ENCODE measurements at places on chromosomes 11 and 22.
A peak's percentile ranks its signal among the peaks of the same experiment; 100 is the strongest.

DNA sequence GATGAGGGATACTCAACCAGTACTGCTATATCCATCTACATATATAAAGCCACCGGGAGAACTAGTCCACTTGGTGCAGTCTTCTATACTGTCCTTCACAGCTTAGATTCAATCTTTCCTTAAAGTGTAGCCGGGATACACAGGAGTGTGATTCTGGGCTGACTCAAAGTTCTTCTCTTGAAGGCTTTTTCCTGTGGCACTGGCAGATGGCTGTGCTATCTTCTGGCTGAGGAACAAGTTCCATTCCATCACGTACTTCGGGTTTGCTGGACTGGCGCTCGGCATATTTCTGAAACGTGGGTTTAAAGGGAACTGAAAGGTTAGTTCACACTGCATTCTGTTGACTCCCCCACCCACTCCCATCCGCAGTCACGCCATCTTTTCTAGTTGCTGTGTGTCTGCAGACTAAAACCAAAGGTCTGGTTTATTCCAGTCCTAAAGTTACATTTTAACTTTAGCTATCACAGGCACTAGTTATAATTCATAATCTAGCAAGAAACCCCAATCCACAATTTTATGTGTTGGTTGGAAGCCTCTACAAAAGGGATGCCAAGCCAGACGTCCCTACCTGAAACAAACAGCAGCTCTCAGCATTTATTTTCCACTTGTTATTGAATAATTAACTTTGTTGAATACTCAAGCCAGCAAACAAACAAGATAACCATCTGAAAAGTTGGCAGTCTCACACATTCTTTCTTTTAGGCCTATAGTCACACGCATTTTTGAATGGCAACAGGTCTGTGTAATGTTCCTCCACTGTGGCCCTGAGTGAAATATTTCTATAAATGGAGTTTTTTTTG is 7.5 kb upstream of the C11orf65 start:
- no peak for DNase-seq

DNA sequence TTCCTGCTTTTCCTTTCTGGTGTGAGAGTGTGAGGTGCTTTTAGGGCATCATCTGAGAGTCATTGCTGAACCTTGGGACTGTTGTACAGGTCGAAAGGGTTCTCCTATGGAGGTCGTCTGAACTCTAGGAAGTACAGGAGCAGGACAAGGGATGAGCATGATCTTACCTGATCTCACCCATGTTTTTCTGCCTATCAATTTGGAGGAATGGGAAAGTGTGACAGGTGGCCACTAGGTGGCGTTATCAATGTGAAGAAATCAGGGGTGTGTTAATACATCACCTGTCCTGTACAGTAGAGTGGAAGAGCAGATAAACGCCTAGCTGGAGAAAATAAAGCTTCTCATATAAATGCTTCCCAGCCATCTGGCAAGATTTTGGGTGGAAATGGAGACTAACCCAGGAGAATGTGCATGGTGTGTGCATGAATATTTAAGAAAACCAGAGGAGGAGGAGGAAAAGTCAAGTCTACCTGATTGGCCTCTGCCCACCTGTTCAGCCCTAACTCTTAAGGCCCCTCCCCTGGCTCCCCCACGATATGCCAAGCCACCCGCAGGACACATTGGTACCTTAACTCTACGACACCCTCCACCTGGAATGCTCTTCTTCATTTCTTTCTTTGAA is 72.0 kb upstream of the NARS2 start:
- peak; percentile 62 for DNase-seq

DNA sequence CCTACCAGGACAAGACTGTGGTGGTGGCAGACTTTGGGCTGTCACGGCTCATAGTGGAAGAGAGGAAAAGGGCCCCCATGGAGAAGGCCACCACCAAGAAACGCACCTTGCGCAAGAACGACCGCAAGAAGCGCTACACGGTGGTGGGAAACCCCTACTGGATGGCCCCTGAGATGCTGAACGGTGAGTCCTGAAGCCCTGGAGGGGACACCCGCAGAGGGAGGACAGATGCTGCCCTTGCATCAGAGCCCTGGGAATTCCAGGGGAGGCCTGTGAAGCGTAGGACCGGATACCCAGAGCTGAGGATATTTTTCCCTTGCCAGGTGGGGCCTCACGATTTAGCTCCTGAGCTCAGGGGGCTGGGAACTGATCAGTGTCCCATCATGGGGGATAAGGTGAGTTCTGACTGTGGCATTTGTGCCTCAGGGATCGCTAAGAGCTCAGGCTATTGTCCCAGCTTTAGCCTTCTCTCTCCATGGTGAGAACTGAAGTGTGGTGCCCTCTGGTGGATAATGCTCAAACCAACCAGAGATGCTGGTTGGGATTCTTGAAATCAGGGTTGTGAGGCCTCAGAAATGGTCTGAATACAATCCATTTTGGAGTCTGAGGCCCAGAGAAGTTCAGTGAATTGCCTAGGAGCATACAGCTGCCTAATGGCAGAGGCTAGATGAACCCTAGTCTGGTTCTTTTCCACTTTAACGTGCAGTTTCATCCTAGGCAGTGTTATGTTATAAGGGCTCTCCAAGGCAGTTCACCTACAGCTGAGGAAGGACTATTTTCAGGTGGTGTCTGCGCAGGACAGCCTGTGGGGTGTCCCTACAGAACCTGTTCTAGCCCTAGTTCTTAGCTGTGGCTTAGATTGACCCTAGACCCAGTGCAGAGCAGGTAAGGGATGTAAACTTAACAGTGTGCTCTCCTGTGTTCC is 19.5 kb downstream of the PIK3IP1 start:
- peak; percentile 56 for DNase-seq

DNA sequence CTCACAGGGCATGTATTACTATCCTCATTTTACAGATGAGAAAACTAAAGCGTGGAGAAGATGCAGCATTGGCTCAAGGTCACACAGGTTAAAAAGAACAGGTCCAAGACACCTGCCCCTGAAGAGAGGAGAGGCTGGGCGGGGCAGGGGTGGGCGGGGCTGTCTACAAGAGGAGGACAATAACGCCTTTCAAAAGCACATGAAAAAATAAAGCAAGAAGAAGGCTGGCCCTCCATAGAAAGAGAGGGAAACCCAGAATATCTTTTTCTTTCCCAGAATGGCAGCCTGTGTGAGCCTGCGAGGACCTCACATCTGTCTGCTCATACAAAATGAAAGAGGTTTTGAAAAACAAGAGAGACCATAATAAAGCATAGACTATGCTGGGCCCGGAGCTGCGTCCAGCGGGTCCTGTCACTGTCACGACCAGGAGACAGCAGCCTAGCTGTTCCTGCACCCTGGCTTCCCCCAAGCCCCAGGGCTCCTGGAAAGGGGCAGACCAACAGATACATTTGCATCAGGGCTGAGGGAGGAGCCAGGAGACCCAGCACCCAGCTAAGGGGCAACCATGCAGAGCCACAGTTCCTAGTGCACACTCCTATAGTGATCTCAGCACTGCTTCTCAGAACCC is 61.6 kb downstream of the DSCAML1 start:
- DNase-seq = no peak

DNA sequence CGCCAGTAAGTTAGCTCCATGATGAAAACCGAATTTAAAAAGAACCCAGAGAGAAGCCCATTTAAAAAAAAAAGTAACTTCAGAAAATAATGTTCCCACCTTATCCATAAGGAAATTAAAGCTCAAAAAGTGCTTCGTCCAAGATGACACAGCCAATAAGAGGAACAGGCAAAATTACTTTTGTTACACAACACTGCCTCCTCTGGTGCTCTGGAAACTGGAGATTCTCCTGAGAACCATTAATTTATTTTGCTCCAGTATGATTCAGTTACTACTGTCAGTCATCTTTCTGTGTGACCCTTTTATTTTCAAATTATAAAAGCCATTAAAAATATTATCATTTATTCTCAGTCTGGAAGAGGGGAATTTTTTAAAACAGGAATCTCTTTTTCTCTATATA is 2.0 kb downstream of the IFT27 start:
- peak; percentile 14 for DNase-seq

DNA sequence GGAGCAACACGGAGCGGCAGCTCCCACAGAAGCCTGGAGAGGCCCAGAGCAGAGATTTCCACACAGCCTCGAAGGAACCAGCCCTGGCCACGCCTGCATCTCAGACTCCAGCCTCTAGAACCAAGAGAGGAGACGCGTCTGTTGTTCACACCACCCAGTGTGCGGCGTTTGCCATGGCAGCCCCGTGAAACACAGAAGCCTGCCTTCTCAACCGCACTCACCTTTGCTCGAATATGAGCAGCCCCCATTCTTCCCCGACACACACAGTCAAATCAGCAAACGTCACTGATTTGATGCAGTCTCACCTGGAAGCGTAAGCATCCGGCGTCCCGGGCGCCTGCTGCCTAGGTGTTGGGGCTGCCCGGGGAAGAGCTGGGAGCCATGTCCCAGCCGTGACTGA is 14.2 kb upstream of the TALDO1 start:
- DNase-seq = no peak

- no peak for DNase-seq
Observed at GRCh38 chr11:117859061-117859460, 17.4 kb downstream of the FXYD6 start.
